ENCODE measurements at places on chromosomes 3 and 15.
A peak's percentile ranks its signal among the peaks of the same experiment; 100 is the strongest.

DNA sequence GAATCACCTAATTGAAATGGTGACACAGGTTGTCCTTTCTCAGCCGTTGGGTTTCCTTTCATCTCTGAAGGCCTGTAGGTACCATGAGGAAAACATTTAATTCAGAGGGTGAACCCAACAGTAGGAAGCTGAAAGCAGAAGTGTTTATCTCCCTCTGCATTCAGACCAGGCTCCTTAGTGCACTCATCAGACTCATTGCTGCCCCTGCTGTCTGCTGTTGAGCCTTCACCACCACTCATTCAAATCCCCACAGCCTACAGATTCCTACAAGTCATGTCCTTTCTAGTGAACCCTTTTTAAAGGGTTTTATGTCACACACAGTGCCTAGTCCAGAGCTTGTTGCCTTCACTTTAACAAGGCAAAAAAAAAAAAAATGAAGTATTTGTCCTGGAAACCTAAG lies 13.4 kb downstream of the WDR48 start:
- DNase-seq: peak; percentile 60

DNA sequence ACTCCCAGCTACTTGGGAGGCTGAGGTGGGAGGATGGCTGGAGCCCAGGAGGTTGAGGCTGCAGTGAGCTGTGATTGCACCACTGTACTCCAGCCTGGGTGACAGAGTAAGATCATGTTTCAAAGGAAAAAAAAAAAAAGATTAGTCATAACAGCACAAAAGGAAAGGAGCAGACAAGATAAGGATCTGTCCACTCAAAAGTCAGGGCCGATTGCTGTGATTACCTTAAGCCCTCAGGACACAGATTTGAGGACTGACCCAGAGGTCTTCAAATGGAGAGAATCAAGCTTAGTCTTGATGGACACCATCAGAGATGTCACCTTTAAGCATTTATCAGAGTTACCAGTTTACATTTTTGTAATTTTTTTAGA lies 23.9 kb upstream of the HEG1 start:
- DNase-seq: no peak

- no peak for DNase-seq
Observed at GRCh38 chr3:188394623-188395022, 240.7 kb downstream of the LPP start.

DNA sequence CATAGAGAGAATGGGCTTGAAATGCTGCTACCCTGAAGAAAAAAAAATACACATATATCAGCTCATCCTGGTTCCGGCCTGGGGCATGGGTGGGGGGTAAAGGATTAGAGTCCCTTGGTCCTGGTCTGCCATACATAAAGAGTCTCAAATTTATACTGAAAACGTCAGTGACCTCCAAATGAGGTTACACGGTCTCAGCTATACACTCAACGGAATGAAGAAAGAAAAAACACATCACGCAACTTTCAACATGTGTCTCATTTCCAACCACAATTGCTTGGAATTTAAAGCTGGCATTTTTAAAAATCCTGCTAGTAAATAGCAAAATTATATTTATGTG lies 612.8 kb downstream of the MCTP2 start:
- DNase-seq: no peak

DNA sequence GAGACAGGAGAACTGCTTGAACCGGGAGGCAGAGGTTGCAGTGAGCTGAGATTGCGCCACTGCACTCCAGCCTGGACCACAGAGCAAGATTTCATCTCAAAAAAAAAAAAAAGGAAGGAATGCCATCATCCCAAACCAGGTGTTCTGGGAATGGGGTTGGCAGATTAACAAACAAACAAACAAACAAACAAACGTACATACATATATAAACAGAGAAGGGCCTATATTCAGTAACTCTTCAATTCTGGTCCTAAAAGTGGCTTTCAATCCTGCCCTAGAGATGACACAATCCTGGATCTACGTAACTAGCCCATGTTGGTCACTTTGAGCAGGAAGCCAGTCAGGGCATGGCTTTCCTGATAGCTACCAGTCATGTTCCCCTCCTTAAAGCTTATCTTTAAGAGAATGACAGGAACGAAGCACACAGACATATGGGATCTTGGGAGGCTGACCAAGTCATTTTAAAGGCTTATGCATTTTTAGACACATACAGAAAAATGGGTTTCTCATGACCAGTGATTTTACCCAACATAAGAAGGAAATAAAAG lies 29.9 kb upstream of the RAB11A start:
- DNase-seq: no peak

DNA sequence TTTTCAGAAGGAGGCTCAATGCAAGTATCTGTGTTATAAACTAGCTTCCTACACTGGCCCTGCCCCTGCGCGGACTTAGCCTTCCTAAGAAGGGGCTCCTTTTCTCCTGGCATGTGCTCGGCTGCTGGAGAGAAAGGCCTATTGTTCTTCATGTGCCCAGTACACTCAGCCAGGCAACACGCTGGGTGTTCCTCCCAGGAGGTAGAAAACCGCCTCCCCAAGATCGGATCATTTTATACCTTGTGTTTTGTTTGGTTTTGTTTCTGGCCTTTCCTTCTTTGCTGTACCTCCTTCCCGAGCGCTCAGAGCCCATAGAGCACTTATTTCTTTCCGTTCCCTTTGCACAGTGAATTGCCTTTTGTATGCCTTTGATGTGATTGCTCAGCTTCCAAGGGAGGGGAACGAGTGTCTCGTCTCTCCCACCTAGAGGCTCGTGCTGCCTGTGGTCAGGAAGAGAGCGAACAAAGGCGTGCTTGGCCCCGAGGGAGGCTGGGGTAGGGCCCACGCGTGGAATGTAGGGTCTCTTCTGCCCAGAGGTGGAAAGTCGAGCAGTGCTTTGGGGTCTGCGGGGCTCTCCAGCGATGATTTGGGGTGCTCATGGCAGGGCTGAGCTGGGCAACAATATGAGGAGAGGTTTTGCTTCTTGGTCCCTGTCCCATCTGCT lies 30.0 kb downstream of the CCNL1 start:
- DNase-seq: no peak

DNA sequence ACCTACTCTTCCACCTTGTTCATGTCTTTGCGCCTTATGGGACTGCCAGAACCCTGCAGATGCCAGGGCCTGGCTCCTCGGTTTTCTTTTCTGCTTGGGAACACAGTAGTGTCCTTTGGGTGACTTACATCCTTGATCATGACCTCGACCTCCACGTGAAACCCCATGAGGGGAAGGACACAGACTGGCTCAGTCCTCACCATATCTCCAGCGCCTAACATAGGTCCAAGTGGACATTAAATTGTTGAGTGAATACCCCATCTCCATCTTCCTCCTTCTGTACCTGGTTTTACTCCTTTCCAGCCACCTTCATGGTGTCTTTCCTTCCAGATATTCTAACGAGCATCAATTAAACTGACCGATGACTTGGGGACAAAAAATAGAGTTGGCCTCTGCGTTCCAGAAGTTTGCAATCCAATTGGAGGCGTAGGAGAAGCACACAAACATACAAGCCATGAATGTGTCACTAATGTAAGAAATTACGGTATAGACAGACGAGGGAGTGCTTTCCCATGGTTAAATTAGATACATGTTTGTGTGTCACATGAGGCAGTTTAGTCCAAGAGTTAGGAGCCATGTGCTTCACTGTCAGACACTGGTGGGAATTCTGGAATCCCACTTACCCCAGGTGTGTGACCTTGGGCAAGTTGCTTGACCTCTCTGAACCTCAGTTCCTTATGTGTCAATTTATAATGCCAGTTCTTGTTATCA lies 907 bp upstream of the HERC1 start:
- DNase-seq: no peak

DNA sequence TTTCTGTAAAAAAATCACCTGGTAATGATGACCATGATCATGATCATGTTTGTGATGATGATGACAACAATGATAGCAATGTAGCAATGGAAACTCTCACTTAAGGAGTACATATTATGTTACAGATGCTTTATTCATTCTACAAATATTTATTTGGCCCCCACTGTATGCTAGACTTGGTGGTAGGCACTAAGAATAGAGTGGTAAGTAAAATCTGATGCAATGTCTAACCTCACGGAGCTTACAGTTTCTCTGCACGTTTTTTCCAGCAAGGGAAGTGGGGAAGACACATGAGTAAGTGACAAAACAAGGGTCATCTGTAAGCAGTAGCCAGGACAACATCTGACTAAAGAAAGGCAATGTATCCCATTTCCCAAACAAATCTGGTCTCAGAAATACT lies 199.4 kb upstream of the MRPL3 start:
- DNase-seq: no peak

- no peak for DNase-seq
Observed at GRCh38 chr15:94476686-94477085, 245.3 kb downstream of the MCTP2 start.

DNA sequence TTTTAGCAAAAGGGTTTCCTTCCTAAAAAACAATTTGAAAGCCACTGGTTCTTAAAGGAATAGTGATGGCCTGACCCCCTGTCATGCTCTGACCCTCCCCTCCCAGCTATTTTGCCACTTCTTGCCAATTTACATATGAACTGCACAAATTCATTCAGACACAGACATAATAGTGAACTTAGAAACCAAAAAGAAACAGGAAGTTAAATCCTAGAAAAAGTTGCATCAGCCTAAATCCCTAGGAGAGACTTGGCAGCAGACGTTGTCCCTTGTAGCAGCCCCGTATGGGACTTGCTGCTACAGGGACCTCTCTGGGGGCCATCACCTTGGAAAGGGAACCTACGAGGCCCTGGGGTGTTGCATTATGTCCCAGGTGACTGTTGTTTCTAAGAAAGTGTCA lies 14.3 kb upstream of the PDE8A start:
- no peak for DNase-seq

DNA sequence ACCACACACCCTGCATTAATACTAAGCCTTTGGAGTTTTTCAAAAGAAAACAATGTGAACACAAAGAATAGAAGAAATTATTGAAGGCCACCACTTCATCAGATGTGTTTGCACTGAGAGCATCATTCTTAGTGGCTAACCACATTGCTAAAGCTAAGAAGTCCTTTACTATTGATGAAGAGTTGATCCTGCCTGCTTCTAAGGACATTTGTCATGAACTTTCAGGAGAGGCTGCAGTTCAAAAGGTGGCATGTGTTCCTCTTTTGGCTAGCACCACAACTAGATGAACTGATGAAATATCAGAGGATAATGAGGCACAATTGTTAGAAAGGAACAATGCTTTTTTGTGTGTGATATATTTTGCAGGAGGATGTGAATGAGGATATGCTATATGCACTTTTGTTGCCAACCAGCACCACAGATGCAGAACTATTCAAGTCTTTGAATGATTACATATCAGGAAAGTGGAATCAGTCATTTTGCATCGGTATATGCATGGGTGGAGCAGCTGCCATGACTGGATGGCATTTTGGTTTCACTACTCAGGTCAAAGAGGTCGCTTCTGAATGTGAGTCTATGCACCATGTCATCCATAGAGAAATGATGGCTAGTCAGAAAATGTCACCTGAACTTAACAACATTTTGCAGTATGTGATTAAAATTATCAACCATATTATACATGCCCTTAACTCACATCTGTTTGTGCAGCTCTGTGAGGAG lies 2.5 kb upstream of the EID1 start:
- DNase-seq: no peak

- no peak for DNase-seq
Observed at GRCh38 chr15:99117563-99118257, 12.8 kb downstream of the SYNM start.

- DNase-seq: no peak
Observed at GRCh38 chr3:149468504-149469212, 5.8 kb upstream of the TM4SF4 start.

GRCh38 chr3:52200981-52201679 lies 3.2 kb downstream of the ALAS1 start:
- no peak for DNase-seq

GRCh38 chr3:144332868-144333267 lies 361.2 kb downstream of the DIPK2A start:
- no peak for DNase-seq

GRCh38 chr15:85289677-85290365 lies 90.6 kb upstream of the AKAP13 start:
- DNase-seq: peak; percentile 61

DNA sequence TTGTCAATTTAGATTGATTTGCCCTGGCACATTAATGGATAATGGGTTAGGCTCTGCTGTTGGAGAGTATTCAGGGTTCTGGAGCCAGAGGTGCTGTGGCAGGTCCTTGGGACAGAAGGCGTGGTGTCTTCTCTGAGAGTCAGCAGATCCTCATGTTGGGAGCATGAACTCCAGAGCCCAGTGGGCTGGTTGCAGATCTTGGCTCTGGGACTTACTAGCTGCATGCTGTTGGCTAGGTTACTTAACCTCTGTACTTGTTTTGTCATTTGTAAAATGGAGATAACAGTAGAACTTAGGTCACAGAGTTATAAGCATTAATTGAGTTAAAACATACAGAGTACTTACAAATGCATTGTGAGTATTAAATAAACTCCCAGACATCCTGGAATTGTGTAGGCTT lies 77.6 kb downstream of the CCK start:
- DNase-seq: no peak

GRCh38 chr3:124797426-124797945 lies 67.2 kb downstream of the UMPS start:
- no peak for DNase-seq

DNA sequence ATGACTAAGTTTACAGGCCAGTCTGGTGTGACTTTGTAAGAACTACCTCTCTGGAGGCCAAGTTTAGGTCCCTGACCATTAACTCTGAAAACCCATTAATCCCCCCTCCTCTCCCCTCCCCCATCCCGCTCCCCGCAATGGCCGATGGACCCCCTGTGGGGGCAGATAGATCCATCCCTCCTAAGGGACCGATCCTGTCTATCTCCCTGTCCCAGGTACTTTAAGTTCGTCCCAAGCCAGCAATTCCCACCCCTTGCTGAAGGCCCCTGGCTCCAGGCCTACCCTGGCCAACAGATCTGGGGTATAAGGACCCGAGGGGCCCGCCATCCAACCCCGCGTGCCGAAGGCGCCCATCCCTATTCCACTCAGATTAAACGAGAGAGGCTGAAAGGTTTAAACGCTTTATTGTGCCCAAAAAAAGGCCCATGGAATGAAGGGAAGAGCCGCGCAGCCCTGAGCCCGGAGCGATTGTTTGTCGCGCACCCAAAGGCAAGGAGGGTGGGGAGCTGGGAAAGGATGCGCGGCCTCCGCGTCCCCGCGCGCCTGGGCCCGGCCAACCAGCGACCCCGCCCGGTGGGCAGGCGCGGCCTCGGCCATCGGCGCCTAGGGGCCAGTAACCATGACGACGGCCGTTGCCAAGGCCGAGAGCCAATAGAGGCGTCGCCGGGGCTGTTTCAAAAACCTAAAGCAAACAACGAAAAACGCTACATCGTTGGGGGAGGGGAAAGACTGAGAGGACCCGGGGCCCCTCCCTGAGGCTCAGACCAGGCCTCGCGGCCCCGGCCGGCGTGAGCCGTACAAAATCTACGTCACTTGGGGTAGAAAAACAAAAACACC lies 35.9 kb downstream of the HMCES start:
- DNase-seq: peak; percentile 60

DNA sequence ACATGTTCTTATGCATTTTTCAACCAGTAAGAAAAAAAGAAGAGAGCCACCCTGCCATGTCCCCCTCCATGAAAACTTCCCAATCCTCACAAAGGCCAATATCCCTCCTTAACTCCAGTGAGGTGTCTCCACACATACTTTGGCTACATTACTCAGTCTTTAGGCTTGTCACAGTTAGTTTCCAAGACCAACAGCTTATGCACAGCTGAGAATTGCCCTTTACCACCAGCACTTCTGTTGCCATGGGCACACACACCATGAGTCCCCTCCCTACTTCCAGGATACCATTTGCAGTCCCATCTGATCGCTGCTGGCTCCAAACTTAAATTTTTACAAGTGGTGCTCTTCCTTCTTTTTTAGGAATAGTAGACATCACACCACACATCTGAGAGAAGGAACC lies 150.3 kb upstream of the STRIT1 start:
- no peak for DNase-seq

Data from SW 1271 (cell line).